Fibroblast of skin of right biceps (primary cell): ENCODE measurements at places on chromosomes 4 and X.

- DNase-seq = no peak
Observed at GRCh38 chrX:70470850-70471289, 26.2 kb downstream of the DLG3 start.

- DNase-seq = no peak
Observed at GRCh38 chr4:143435955-143436354, 77.5 kb upstream of the SMARCA5 start.

GRCh38 chr4:6575503-6576240, 683 bp downstream of the MAN2B2 start:
- no peak for DNase-seq

GRCh38 chrX:129823522-129823921, 20.2 kb downstream of the ZDHHC9 start:
- no peak for DNase-seq

- peak; percentile 7 for DNase-seq
Observed at GRCh38 chrX:100829730-100830129, 9.5 kb downstream of the CSTF2 start.

DNA sequence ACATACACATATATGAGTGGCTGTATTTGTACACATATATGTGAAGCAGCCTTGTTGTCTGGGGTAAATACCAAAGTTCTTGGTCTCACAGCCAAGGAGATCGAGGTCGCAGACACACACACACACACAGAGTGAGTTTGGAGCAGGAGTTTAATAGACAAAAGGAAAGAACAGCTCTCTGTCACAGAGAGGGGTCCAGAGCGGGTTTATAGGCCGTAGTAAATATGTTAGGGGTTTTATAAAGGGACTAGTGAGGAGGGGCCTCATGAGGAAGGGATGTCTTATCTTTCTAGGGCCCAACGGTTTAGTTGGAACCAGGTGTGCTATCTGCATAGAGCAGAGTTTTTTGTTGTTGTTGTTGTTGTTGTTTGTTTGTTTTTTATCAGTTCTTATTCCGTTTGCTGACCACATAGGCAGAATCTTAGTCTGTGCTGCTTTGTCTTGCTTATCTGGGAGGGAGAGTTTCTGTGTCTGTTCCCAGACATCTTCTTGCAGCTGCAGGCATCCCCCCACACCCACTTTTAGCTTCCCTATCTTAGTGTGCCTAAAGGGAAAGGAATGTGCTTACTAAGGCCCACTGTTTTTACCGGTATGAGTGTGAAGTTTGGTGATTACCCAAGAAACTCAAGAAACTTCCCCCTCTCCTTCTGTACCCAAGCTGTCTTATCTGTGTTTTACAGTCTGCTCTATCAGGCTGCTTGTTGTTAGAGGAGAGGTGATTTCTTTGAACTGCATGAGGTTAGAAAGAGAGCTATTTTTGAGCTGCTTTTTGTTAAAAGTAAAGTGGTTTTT, 91.9 kb downstream of the TENT5D start:
- peak; percentile 35 for DNase-seq

GRCh38 chr4:151129796-151130195, 30.4 kb downstream of the RPS3A start:
- no peak for DNase-seq

GRCh38 chr4:10506077-10506476, 48.9 kb upstream of the ZNF518B start:
- DNase-seq = no peak

GRCh38 chrX:148813422-148813821, 313.0 kb downstream of the AFF2 start:
- DNase-seq = no peak
